ENCODE measurements at places on chromosomes 16 and 17. TPM values are rescaled to one million over a fixed set of nuclear protein-coding genes. Genes with fewer than 3 reads are reported as not detected.

The C17orf113 gene
- 0.48 TPM for total RNA-seq

The SEZ6 gene
- not detected for total RNA-seq

The KCNG4 gene
- total RNA-seq: not detected

The GAST gene
- not detected for total RNA-seq

The DHRS7C gene
- total RNA-seq: not detected
